ENCODE measurements at places on chromosomes 1 and 21.

- H3K36me3 ChIP-seq = no peaks in the 10 kb centered on the region
- H3K27ac ChIP-seq = peak overlapping the region; percentile 19
- no peaks in the 10 kb centered on the region for H3K27me3 ChIP-seq
- no peak for DNase-seq
- H3K4me3 ChIP-seq = no peak overlapping the region
Observed at GRCh38 chr1:201491896-201492511, 14.9 kb downstream of the CSRP1 start.

- no peak overlapping the region for H3K4me3 ChIP-seq
- H3K36me3 ChIP-seq = no peaks in the 10 kb centered on the region
- H3K4me1 ChIP-seq = peaks cover 5% of the 10 kb centered on the region
Observed at GRCh38 chr1:212916481-212917133, 33.7 kb upstream of the VASH2 start.

DNA sequence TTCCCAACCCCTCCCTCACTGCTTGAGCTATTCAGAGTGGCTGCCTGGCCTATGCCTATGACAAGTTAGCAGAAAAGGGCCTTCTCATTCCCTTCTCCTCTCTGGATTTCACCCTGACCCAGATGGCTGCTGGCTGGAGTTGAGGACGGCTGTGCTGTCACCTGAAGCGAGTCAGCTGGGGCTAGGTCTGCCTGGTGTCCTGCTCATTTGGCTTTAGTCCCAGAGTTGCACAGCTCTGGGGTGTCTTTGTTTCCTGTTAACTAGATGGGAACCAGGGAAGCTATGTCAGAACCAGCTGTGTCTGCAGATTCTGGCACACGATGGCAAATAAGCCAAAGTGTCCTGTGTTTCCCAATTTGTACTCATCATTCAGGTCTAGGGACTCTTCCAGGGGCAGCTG is 52.9 kb downstream of the CNIH3 start:
- H3K4me1 ChIP-seq = peaks cover 2% of the 10 kb centered on the region
- H3K4me3 ChIP-seq = no peak overlapping the region
- no peaks in the 10 kb centered on the region for H3K36me3 ChIP-seq
- H3K27me3 ChIP-seq = no peaks in the 10 kb centered on the region
- H3K27ac ChIP-seq = no peak overlapping the region

DNA sequence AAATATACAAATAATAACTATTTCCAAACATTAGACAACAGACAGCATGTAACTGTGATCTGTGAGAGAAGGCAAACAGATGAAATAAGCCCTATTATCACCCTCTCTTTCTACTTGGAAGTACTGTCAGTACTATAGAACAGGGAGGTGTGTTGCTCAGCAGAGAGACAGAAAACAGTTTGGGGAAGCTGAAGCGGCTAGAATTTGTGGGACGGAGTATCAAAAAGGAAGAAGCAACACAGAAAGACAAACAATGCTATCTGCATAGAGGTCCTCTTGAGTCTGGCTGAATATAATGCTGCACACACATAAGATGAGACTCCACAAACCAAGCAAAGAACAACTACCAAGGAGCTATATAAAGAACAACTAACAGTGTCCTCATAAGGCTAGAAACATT is 59.4 kb downstream of the ZZZ3 start:
- no peaks in the 10 kb centered on the region for H3K27me3 ChIP-seq
- no peak overlapping the region for H3K4me3 ChIP-seq
- H3K27ac ChIP-seq = no peak overlapping the region
- no peak for DNase-seq
- H3K4me1 ChIP-seq = no peaks in the 10 kb centered on the region
- H3K36me3 ChIP-seq = no peaks in the 10 kb centered on the region

Measured in ovary (tissue), 10 donors.